ENCODE measurements at places on chromosomes 4 and X. TPM values are rescaled to one million over a fixed set of nuclear protein-coding genes. Genes with fewer than 3 reads are reported as not detected.

PDZD4 gene
- total RNA-seq = 3.6 TPM

SORBS2 gene
- 578 TPM for total RNA-seq

IL1RAPL2 gene
- total RNA-seq = not detected

CTAG1B gene
- not detected for total RNA-seq

SSX2 gene
- total RNA-seq = not detected

HHIP gene
- not detected for total RNA-seq

NKX3-2 gene
- not detected for total RNA-seq

SRP72 gene
- total RNA-seq = 44.7 TPM

UTP3 gene
- total RNA-seq = 18.9 TPM

GAGE12J gene
- total RNA-seq = not detected

AKAP17A gene
- total RNA-seq = 20.3 TPM

PLXNB3 gene
- total RNA-seq = 10.9 TPM

SERTM2 gene
- not detected for total RNA-seq

PCSK1N gene
- 1.6 TPM for total RNA-seq

SSX4B gene
- not detected for total RNA-seq

WDR19 gene
- 18.0 TPM for total RNA-seq

USP17L27 gene
- total RNA-seq = not detected

EPGN gene
- not detected for total RNA-seq

MAGEA12 gene
- not detected for total RNA-seq

SSX4 gene
- not detected for total RNA-seq

RGS12 gene
- 11.6 TPM for total RNA-seq

LINC00632 gene
- total RNA-seq = 305 TPM

ARHGAP6 gene
- 4.5 TPM for total RNA-seq

CENPVL1 gene
- total RNA-seq = not detected

TLL1 gene
- total RNA-seq = 4.2 TPM

ASB12 gene
- 1.4 TPM for total RNA-seq

ZFYVE28 gene
- total RNA-seq = 5.9 TPM

ZNF157 gene
- total RNA-seq = 0.09 TPM

ZMAT1 gene
- total RNA-seq = 9.6 TPM
